Fibroblast of skin of left biceps (primary cell): ENCODE measurements at places on chromosomes 3 and 15.

GRCh38 chr15:31367730-31368344 lies 41.2 kb downstream of the KLF13 start:
- DNase-seq, result no peak

DNA sequence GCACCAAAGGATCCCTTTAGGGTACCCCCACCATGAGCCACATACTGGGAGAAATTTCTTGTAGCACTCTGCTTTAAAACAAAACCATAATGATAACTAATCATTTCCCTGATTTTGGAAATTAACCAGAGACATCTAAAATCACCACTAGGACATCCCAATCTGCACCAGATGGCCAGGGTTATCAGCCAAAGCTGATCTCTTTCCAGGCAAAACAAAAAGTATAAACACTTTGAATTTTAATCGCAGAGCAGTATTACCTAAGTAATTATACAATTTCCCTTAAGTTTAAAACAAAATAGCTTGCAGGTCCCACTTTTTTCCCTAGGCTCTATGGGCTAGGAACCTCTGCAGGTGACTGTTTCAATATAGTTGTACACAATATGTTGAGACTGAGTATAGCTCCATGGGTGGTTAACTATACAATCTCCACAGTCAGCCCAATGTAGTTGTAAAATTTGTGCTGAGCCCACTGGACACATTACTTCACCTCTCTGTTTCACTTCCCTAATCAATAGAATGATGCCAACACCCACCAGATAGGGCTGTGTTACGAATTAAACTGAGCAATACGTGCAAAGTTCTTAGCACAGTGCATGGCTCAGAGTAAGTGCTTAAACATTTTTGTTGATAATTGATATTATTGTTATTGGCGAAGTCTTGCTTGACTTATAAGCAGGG lies 629 bp upstream of the NOX5 start:
- DNase-seq, result no peak

DNA sequence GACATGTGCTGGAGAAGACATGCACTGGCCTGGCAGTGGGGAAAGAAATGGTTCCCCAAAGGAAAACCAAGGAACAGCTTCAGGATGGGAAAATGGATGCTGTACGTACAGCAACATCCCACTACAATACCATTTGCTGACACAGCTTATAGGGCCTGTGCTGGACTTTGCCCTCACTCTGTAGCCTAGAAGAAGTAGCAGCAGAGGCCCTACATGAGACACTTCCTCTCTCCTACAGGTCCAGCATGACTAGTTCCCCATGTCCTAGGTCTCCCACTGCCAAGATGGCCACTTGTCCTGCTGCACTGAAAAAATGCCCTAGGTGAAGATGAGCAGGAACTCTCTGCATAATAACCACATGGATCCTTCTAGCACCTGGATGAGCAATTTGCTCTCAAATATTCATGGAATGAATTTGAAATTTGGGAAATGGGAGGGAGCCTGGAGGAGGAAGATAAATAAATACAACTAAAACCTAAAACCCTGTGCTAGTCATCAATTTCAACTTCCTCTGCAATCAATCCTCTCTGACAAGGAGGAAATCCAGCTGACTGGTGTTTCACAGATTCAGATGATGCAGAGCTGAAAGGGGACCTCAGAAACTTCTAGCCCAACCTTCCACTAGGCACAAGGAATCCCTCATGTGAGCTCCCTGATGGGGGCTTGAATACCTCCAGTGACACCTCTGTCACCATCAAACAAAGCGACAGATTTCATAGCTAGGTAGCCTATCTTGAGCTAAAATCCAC lies 514.3 kb upstream of the PPP2R3A start:
- no peak for DNase-seq

DNA sequence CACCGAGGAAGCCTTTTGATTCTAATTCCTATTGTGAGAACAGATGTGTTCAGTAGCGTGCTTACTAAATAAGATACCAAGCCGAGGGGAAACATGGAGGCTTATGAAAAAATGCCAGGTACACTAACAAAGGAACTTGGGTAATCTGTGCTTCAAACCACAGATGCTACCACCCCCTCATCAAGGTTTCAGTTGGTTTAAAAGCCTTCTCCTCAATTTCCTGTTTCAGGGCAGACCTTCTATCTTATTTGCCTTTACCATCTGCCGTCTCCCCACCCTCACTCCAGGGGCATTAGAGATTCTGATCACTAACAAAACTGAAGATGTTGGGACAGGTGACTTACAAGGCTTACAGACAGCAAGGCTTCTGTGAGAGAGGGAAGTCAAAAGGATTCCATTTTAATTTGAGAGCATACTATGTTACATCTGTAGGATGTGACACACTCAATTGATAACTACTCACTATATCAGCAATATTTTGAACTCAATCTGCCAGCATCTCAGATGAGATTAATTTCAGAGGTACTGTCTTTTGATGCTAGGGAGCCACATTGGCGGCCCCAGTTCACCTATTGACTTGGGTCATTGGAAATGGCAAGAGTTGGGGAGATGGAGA lies 60.6 kb upstream of the PLCL2 start:
- no peak for DNase-seq

DNA sequence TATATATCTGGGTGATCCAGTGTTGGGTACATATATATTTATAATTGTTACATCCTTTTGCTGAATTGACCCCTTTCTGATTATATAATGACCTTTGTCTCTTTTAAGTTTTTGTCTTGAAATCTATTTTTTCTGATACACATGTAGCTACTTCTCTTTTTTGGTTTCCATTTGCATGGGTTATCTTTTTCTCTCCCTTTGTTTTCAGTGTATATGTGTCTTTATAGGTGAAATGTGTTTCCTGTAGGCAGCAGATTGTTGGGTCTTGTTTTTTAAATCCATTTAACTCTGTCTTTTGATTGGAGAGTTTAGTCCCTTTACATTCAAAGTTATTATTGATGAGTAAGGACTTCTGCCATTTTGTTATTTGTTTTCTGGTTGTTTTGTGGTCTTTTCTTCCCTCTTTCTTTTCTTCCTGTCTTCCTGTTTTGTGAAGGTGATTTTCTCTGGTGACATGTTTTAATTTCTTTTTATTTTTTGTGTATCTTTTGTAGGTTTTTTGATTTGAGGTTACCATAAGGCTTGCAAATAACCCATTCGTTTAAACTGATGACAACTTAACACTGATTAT lies 56.8 kb downstream of the STARD9 start:
- DNase-seq, result no peak

- peak; percentile 35 for DNase-seq
Measured at GRCh38 chr15:76139368-76140073, 79.7 kb downstream of the TMEM266 start.

DNA sequence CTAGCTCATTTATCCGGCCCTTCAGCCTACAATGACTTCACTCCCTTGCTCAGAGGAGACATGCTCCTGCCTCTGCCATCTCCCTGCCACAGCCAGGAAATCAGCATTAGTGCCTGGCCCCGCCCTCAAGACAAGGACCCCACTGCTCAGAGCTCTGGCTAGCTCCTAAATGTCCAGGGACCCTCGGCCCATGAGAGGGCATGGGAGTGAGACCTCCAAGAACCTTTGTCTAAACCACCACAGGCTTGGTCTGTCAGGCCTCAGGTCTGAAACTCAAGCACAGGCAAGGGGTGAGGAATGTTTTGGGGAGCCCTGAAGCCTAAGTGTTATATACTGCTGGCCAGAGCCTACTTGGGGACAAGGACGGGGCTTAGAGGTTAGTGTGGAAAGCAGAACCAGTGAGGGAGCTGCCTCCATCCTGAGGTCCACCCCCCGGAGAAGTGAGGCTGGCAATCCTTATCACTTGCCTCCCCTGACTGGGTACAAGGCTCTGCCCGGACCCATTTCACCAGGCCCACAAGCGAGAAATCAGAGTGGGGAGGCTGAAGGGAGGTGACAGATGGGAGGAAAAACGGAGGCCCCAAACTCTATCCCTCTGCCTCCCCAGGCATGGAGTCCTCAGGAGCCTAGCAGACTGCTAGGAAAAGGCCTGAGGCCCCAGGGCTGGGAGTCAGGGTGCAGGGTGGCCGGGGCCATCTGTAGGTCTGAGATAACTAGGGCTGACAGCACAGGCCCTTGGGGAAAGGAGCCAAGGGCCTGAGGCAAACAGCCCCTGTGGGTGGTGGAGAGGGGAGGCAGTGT lies 18.8 kb downstream of the SHF start:
- no peak for DNase-seq

- no peak for DNase-seq
Measured at GRCh38 chr15:25838191-25838870, 24.8 kb downstream of the ATP10A start.

DNA sequence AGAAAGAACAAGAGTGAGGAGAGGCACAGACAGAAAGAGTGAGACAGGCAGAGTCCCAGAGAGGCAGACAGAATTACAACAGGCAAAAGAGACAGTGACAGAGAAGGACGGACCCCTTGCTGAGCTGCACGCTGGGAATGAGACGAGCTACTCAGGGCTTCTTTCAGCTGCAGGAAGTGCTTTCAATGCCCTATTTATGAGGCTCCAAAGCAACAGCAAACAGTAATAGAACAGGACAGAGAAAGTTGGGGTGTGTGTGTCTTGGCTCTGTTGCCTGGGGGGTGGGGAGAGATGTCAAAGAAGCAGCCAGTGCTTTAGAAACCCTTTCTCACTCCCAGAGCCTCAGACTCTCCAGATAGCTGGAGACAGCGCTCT lies 502 bp upstream of the TIMP4 start:
- DNase-seq, result no peak

DNA sequence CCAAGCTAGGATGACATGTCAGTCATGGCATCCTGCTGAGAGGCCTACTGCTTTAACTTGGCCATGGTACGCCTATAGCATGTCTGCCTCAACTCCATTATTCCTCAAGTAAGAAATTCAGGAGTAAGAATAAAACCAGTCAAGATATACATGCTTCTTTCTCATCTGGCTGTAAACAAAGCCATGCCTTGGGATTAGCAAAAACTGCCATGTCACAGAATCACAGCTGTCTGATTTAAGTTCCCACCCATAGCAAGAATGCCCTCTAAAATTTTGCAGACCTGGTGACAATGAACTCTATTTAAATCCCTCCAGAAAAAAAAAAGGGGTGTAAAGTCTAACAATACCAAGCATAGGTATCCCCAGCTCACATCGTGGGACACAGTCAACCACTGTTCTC lies 55.6 kb upstream of the ACAN start:
- no peak for DNase-seq

DNA sequence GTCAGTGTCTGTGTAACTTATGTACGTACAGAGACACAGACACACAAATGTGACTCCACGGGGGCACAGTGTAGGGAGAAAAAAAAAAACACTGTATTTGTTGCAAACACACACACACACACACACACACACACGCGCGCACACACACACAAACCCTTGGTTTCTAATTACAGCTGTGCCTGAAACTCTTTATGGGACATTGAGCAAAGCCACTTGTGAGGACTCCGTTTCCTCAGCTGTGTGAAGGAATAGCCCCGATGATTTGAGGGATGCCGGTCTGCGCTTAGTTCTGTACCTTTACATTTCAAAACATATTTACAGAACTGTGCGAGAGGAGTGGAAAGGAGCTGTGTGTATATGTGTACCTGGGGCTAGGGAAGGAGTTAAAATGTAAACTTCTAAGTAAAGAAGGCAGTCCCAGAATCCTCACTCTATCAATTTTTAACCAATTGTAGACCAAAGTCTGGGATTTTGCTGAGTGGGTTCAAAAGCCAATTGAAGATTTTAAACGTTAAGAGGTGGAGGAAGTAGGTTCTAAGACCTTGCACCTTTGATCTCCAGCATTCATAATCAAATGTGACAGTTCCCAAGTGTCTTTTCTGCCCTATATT lies 5.3 kb upstream of the BCL6 start:
- no peak for DNase-seq

- no peak for DNase-seq
Measured at GRCh38 chr3:53161820-53162671, 1.0 kb downstream of the PRKCD start.

GRCh38 chr3:195806211-195806915 lies 5.4 kb downstream of the MUC4 start:
- DNase-seq, result no peak

- DNase-seq, result no peak
Measured at GRCh38 chr3:149221783-149222517, at the start of gene CP. Gene CP, minus strand, starts transcription at chr3:149221829. Its CDS starts 37 bp downstream, at chr3:149221792.

GRCh38 chr15:65021488-65021887 lies 8.0 kb downstream of the MTFMT start:
- DNase-seq, result no peak

DNA sequence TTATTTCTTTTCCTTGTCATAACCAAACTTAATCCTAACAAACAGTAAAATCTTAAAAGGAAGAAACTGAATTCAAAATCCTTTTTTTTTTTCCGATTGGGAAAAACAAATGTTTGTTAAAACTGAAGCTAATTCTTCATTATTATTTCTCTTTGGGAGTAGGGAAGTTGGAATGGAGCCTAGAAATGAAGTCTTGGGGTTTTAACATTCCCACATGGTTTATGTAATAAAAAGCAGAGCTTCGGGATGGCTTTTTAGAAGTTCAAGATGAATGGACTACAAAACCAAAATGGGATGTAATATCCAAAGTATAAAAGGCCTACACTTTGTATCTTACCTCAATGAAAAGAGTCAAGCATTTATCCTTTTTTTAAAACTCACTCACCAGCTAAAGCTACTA lies 189.0 kb upstream of the TMC3 start:
- no peak for DNase-seq

- no peak for DNase-seq
Measured at GRCh38 chr15:42012241-42012640, 8.6 kb downstream of the PLA2G4E start.

DNA sequence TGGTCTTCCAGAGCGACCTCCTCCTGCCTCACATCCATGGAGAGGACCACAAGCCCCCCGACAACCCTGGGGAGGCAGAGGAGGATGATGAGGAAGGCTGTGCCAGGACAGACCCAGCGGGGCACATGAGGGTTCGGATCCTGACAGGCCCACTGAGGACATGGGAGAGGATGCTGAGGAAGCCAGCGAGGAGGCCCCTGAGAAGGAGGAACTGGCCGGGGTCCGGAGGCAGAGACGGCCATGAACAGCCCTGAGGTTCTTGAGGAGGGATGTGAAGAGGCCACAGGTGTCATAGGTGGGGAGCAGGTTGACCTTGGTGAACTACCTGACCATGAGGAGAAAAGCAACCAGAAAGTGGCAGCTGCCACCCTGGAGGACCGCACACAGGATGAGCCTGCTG lies 54.9 kb upstream of the WNT7A start:
- DNase-seq, result no peak

DNA sequence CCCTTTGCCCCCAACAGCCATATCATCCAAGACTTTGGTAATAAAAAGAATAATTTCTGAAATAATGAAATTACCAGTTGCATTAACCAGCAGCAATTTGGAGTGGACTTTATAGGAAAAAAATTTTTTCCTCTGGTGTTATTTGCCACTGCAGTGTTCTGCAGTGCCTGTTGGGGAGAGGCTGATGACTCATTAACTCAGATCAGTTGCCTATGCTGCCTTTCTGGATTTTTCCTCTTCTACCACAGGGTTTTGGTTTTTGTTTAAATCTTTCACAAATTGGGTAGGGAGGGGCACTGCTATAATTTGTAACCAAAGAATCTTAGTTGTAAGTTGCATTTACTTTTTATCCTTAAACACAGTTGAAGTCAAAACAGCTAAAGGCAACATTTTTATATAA lies 22.7 kb downstream of the ATP6V1A start:
- DNase-seq, result no peak

- DNase-seq, result peak; percentile 33
Measured at GRCh38 chr3:49165771-49166751, at the start of gene CCDC71. Gene CCDC71, minus strand, starts transcription at chr3:49166331. Its CDS starts 2,123 bp downstream, at chr3:49164208.
